Hematopoietic multipotent progenitor cell (in vitro differentiated cells): ENCODE measurements at places on chromosomes 2 and 18.

GRCh38 chr2:45627911-45628310, 16.8 kb upstream of the SRBD1 start:
- no peak for DNase-seq

DNA sequence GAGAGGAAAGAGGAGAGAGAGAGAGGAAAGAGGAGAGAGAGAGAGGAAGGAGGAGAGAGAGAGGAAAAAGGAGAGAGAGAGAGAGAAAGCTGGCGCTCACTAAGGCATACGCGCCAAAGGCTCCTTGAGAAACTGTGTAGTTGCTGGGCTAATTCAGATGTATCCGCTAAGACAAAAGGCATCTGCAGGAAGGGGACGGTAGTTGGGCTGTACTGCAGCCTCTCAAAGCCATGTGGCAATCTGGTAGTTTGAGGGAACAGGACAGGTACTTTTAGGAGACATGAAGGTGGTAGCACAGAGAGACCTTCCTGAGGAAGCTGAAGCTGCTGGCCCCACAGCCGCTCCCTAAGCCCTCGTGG, 31.6 kb downstream of the THNSL2 start:
- DNase-seq = peak; percentile 8

DNA sequence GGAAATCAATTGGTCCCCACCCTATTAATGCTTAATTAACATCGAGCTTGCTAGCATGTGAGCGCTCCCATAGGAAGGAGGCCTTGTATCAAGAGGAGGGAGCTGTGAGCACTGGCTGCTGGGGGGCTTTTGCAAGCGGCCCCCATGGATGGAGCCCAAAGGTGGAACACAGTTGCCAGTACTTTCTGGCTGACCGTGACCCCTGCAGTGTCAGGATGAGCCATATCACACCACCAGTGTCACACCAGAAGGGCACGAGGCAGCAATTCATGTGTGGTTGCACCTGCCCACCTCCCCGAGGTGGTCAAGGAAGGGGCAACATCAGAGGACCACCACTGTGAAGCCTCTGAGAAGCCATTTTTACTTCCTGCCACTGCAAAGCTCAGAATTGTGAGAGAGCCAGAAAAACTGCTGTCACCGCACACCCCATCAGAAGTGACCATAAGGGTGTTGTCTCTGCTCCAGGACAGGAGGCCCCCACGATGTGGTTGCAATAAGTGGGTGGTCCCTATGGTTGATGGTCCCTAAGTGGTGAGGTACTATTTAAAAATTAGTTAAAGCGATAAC, 99.8 kb upstream of the RAB6C start:
- no peak for DNase-seq

- DNase-seq = no peak
Measured at GRCh38 chr2:144448389-144449027, 71.4 kb downstream of the ZEB2 start.

- no peak for DNase-seq
Measured at GRCh38 chr2:190280565-190281350, 38.9 kb downstream of the HIBCH start.

DNA sequence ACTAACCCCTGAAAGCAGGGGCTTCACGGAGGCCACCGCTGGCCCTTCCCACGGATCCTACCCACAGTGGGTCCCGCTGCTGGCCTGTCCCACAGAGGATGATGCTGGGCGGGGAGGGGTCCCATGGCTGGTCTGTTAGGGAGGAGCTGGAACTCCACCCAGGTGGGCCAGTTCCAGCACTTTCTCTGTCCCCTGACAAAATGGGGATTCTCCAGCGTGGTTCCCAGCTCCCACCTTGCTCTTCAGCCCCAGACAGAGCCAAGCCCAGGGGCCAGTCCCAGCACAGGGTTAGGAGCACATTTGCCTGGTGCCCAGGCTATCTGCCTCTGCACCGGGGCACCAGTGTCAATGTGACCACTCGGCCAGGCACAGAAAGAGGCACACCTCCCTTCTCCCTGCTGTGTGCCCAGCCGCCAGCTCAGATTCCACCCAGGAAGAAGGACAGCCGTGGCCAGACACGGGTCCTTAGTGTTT, 50.0 kb downstream of the ANKMY1 start:
- DNase-seq = no peak

- no peak for DNase-seq
Measured at GRCh38 chr2:69652206-69652605, 8.7 kb upstream of the AAK1 start.

GRCh38 chr2:23387221-23387550, 2.2 kb downstream of the KLHL29 start:
- no peak for DNase-seq

DNA sequence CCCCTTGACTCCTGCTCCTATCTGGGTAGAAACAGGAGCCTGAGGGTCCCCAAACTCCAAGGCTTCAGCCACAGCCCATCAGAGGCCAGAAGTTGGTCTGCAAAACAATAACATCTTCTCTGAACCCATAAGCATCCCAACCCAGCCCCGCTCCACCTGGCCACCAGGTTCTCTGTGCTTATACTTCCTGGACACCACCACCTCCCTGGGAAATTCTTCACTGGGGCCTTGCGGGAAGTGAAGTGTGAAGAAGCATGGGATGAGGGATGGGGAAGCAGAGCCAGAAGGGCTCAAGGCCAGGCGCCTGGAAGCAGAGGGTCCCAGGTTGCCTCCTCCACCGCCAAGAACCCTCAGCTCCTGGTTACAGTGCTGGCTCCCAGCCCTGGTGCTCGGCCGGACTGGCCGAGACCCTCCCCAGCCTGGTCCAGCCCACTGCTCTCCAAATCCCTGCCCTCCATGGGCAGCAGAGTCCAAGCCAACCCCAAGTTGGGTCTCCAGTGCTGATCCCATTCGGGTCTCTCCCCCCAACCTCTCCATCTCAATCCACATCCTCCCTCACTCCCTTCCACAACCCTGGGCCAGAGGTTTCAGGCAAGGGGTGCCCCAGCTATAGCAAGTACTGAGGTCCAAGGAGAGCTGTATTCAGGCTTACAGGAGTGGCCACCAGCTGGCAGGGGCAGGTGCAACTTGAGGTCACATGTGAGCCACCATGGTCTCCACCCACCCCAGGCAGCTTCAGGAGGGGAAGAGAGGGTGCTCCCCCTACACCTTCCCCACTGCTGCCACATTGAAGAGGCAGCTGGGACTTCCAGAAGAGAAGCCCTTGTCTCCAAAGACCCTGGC, 60.7 kb downstream of the TNS1 start:
- no peak for DNase-seq

DNA sequence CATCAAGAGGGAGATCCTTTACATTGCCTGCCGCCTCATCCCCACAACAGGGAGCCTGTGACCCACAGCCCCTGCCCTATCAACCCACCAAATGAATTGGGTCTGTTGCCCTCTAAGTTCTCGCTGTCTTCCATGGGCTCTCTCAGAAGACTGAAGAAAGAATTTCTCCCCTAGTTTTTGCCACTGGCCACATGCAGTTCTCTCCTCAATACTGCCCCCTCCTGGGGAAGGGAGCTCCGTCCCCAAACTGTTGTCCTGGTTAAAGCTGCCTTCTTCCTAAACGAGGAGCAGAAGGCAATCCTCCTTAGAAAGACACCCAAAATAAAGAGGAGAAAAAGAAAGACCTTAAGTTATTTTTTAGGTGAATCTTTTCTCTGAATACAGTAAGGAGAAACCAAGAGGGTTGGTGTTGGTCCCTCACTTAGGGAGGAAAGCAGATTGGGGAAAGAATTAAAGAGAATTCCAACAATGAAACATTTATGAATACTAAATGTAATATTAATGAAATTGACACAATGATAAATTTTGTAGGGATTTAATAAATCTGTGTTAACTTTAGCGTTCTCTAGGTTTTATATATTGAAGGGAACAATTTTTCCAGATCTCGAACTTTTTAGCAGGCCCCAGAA, 31.1 kb upstream of the SATB2 start:
- DNase-seq = peak; percentile 56

DNA sequence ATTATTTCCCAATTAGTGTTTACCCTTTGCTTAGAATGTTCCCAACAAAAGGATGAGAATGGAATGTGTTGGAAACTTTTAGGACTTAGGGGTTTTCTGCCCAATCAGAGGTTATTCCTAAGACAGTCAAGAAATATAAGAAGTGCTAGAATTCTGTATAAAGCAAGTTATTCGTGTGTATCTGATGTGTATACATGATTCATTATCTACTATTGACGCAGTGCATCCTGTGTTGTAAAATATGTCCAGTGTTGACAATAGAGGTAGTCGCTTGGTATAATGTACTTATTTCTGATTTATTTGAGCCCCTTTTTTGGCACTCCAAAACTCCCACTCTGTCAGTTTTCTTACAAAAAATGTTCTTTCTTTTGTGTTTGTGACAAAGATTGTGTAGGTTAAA, 881 bp downstream of the PIKFYVE start:
- no peak for DNase-seq
